RPMI7951 (cell line): ENCODE measurements at places on chromosomes 5 and 9. TPM values are rescaled to one million over a fixed set of nuclear protein-coding genes. Genes with fewer than 3 reads are reported as not detected.

Gene SMIM33
- not detected in 2 replicates for total RNA-seq

Gene PLEKHG4B
- 2.3 TPM in 2 replicates for total RNA-seq

Gene SLC26A2
- 12.5 and 13.6 TPM in 2 replicates for total RNA-seq

Gene DBH
- not detected in 2 replicates for total RNA-seq

DNA sequence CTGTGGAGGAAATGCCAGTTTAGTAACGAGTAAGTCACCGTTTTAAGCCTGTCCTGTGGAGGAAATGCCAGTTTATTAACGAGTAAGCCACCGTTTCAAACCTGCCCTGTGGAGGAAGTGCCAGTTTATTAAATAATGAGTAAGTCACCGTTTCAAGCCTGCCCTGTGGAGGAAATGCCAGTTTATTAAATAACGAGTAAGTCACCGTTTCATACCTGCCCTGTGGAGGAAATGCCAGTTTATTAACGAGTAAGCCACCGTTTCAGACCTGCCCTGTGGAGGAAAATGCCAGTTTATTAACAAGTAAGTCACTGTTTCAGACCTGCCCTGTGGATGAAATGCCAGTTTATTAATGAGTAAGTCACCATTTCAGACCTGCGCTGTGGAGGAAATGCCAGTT, 18.9 kb upstream of the PDCD6 start:
- DNase-seq, result no peak

GRCh38 chr9:98430535-98431292, 175.3 kb upstream of the TBC1D2 start:
- no peak for DNase-seq

DNA sequence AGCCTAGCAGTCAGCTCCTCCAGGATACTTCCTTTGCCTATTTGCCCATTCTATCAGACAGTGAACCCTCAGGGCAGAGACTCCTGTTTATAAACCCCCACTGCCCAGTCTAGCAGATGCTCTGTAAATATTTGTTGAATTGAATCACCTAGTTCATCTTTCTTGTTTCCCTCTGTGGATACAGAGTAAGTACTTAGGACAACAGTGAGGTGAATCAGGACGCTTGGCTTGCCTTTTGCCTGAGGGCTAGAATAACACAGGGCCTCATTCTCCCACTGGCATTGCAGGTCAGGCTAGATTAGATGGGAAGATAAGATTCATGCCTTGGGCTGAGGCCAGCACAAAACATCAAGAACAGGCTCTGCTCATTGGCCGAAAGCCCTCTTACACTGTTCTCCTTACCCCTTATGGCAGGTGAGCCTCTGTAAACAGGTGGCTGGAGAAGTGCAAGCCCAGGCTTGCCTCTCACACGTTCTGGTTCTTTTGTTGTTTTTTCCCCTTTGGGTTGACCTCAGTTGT, 22.2 kb downstream of the TNFSF8 start:
- DNase-seq, result peak; percentile 98

GRCh38 chr9:33374190-33374589, 28.2 kb downstream of the AQP7 start:
- no peak for DNase-seq

DNA sequence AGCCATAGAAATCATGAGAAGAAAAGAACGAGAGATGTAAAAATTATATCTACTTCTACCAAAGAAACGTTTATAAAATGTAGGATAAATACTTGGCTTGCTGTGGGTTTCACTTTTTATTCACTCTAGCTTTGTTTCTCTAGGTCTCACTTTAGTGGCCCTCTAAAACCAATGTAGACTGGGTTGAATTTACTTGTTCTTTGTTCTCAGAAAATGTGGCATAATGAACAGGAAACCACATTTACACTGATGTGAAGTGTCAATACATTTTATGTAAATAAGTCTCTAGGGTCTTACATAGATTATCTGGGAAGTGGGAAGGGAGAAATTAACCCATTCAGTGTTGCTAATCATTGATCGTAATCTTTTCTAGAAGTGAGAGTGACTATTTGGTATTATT, 58.9 kb downstream of the PLPPR1 start:
- DNase-seq, result no peak

GRCh38 chr5:144304688-144305087, 134.0 kb downstream of the KCTD16 start:
- no peak for DNase-seq

DNA sequence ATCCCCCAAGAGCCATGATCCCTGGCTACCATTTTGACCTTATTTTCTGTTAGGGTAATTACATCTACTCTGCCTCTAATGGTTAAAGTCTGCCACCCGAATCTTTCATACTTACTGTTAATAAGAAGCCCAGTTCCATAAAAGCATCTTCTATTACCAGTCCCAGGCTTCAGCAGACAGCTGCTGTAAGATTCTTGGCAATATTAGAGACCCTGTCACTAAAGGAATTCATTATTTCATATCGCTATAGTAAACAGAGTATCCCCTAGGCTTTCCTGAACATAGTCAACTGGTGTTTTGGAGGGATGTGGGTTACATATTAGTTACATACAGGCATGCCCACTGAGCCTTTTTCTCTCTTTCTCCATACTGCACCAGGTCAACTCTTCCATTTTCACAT, 608.7 kb upstream of the SEMA6A start:
- DNase-seq, result no peak

DNA sequence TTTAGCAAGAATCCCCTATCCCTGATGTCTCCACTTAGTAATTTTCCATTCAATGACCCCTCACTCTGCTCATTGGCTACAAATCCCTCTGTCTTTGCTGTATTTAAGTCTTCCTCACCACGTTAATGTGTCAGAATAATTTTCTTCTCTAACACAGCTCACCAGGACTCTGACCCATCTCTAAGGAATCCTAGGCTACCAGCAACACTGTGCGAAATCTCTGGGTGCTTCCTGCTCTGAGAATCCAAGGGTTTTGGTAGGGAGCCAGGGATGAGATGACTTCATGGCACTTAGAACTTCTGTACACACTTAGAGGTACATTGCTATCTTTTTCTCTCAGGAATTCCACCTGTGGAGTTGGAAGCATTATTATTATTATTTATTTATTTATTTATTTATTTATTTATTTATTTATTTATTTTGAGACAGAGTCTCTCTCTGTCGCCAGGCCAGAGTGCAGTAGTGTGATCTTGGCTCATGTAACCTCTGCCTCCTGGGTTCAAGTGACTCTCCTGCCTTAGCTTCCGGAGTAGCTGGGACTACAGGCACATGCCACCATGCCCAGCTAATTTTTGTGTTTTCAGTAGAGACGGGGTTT, 53.5 kb downstream of the FOXI1 start:
- peak; percentile 68 for DNase-seq
